ENCODE measurements at places on chromosomes 1 and 21. TPM values are rescaled to one million over a fixed set of nuclear protein-coding genes. Genes with fewer than 3 reads are reported as not detected.

GRCh38 chr1:111647736-111648135 lies 28.1 kb downstream of the RAP1A start:
- no peak for DNase-seq

- DNase-seq, result no peak
These were observed 13.6 kb upstream of the TARS2 start for GRCh38 chr1:150473659-150474058.

DNA sequence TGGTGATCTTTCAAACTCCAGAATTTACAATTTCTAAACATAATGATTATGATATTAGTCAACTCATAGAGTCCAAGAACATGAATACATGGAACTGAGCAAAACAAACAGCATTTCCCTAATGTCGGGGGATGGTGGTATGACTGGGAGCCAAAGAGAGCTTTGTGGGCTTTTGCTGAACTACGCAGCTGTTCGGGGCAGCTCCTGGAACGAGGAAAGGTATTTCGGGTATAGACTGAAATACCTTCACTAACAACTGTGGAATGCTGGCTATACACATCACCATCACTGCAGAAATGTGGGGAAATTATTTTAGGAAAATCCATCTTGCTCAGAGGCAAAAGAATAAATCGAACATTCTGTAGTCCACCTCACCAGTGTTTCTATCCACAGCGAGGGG lies 30.2 kb upstream of the VPS26C start:
- DNase-seq, result no peak

RASAL2 gene
- total RNA-seq, result 48.3 TPM

RPE65 gene
- not detected for total RNA-seq

All from lower lobe of right lung (tissue), 2 donors.